Activated CD8-positive, alpha-beta memory T cell treated with anti-CD3 and anti-CD28 coated beads for 4 hours (primary cell): ENCODE measurements at places on chromosomes 11 and 22.
A peak's percentile ranks its signal among the peaks of the same experiment; 100 is the strongest.

GRCh38 chr11:11531131-11531908, 90.5 kb downstream of the GALNT18 start:
- DNase-seq = no peak

GRCh38 chr11:130181295-130182272, 22.0 kb downstream of the ST14 start:
- DNase-seq = no peak

- peak; percentile 6 for DNase-seq
These were observed 72.6 kb downstream of the HIPK3 start for GRCh38 chr11:33329705-33330329.

DNA sequence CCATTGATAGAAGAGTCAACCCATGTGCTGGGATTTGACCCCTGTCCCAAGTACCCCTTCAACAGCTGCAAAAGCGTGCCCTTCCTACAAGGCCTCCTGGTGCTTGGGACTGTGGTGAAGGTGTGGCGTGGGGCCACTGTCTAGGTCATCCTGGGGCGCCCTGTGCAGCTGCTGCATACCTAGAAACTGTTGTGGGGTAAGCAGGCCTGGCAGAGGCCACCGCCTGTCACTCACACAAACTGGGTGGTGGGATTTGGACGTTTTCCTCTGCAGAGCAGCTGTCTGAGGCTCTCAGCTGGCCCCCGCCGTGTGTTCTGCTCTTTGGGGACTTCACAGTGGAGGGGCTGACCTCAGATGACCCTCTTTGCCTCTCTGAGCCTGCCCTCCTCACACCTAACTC, 69.7 kb downstream of the SCN3B start:
- DNase-seq = no peak

- no peak for DNase-seq
These were observed 192.8 kb downstream of the ETS1 start for GRCh38 chr11:128394431-128395089.

DNA sequence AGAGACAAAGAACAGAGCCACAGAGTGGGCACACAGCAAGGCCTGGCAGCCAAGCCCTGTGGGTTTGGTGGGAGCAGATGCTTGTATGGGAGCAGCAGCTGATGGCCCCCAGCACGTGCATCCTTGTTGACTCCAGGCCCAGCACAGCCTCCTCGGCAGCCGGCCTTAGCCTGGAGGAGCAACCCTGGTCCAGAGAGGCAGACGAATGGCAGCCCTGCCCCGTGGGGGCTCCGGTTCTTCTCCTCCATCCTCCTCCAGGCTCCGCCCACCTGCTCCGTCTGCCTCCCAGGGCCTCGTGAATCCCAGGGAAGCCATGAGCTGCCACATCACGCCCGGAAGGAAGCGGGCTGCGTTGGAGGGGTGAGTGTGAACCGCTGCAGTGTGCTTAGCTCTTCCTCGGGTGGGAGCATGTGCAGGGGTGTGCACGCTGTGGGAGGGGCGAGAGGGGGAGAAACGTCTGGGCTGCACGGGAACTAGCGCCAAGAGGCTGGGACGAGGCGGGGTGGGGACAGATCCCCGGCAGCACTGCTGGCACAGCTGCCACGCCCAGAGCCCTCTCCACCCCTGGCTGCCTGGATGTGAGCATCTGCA, 36.3 kb upstream of the JAM3 start:
- no peak for DNase-seq

GRCh38 chr11:69297787-69298266, 3.9 kb downstream of the MYEOV start:
- no peak for DNase-seq

DNA sequence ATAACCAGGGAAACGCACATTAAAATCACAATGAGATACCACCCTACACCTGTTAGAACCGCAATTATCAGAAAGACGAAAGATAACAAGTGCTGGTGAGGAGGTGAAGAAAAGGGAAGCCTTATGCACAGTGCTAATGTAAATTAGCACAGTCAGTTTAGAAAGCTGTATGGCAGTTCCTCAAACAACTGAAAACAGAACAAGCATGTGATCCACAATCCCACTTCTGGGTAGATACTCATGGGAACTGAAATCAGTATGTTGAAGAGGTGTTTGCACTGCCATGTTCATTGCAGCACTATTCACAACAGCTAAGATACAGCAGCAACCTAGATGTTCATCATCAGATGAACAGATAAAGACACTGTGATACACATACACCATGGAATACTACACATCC, 75.0 kb upstream of the CCND1 start:
- no peak for DNase-seq

DNA sequence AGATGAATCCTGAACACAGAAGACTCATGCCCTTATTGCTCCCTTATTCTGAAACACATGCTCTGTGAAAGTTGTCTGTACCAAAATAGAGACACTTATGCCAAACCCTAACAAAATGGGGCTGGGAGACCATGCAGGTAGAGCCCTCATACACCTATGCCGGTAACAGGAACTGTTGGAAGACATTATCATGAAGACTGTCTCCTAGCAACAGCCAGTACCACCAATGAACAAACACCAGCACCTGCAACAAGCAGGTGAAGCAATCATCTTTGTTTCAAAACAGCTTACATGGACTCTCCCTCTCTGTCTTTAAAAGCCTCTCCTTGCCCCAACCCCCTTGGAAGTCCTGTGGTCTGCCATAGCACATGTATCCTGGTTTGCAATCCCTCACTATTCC, 17.2 kb downstream of the SLC5A4 start:
- DNase-seq = no peak

GRCh38 chr11:110287537-110287936, 8.9 kb downstream of the RDX start:
- no peak for DNase-seq

- no peak for DNase-seq
These were observed 111.2 kb downstream of the SLC1A2 start for GRCh38 chr11:35308157-35308556.

DNA sequence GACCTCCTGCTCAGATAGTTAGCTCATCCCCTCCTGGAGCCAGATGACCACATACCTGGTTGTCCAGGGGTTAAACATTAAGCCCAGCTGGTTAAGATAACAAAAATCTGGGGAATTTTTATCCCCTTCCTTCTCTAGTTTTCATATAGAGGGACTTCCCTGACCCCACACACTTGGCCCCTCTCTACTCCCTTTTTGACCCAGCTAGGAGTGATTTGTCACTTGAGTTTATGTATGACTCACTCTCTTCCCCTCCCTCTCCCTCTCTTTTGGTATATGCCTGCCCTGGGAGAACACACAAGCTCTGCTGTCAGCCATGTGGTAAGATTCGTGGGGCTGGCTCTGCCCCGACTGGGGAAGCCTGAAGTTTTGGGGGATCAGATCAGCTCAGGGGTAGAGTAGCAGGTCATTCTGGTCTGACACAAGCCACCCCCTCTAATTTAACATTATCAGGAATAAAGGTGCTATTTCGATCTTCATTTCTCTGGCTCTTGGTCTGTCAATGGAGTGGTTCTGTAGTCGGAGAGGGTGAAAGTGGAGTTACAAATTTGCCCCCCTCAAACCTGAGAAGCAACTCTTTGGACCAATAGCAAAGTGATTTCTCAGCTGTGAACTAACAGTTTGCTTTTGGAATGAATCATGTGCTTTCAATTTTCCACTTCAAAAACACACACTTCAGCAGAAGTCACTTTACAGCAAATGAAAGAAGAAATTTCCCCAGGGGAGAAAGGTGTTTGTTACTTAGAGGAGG, 415.3 kb upstream of the CADM1 start:
- DNase-seq = no peak

GRCh38 chr22:48698618-48699017, 1129.1 kb downstream of the BRD1 start:
- no peak for DNase-seq

- no peak for DNase-seq
These were observed 243.4 kb downstream of the NXPE2 start for GRCh38 chr11:114921697-114922096.

- DNase-seq = no peak
These were observed 23.2 kb downstream of the CASP5 start for GRCh38 chr11:104999721-105000120.

DNA sequence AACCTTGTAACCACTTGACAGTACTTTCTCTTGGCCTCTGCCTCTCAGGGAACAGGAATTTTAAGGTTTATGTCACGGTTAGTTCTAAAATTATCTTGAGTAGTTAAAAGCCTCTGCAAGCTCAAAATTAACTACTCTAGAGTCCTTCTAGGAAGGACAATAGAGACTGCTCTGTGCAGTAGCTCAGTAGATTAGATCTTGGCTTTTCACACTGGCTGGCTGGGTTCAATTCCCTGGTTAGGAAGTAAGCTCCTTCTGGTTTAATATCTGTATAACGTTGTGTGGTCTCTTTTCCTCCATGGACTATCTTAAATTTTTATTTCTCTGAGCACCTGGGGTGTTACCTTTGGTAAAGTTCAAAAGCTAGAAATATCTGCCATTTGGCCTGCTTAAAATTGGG, 109.2 kb downstream of the AASDHPPT start:
- no peak for DNase-seq

GRCh38 chr11:65181569-65182257, at the start of gene CAPN1:
TSS of gene CAPN1 (plus strand) at chr11:65181928. CDS start at chr11:65182702, 774 bp downstream.
- peak; percentile 14 for DNase-seq

- DNase-seq = no peak
These were observed 278.4 kb upstream of the PDGFD start for GRCh38 chr11:104442321-104442720.

- DNase-seq = no peak
These were observed 798 bp downstream of the BCR start for GRCh38 chr22:23180893-23181720.

DNA sequence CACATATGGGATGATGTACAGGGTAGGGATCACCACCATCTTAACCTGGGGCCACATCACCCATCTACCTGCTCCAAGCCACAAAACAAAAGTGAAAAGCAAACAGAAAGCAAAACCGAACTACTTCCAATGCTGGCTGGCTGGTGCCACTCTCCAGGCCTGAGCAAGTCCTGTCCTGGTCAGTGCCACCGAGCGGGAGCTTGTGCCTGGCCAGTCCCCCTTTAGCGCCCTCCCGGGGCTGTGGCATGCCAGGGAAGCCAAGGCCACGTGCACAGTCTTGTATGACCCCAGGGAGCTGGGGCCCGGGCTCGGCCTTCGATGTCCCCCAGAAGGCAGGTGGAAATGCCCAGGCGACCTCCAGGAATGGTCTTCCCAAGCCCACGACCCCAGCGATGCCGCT, 17.9 kb upstream of the NAP1L4 start:
- no peak for DNase-seq

DNA sequence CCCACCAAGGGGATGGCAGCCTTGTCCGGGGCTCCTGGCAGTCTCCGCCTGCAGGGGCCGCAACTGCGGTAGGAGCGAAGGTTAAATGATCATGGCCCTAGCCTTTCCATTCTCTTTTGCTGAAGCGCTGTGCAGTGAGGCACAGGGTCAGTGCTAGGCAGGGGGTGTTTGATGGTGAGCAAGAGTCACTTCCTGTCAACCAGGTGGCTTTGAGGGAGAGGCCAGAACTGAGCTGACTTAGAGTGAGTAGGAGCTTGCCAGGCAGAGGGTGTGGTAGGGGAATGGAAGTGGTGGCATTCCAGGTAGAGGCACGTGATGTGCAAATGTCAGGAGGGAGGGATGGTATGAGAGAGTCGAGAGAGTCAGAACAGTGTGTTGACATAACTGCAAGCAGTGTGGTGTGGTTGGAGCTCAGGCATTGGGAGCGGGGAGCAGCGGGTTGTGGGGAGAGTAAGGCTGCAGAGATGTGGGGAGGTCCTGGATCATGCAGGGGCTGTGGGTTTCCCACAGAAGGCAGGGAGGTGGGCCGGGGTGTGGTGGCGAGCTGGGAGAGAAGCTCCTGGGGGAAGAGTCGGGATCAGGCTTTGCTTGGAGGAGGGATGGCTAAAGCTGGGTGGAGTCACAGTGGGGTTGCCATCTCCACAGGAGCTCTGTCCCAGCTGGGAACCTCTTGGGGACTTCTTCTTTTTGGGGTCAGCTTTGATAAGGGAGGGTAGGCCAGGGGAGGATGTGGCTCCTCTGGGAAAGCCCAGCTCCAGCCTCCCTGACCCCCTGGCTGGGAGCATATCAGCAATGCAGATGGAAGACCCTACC, 33.3 kb downstream of the AMPD3 start:
- no peak for DNase-seq

GRCh38 chr22:29795663-29796062, 28.5 kb downstream of the UQCR10 start:
- no peak for DNase-seq

DNA sequence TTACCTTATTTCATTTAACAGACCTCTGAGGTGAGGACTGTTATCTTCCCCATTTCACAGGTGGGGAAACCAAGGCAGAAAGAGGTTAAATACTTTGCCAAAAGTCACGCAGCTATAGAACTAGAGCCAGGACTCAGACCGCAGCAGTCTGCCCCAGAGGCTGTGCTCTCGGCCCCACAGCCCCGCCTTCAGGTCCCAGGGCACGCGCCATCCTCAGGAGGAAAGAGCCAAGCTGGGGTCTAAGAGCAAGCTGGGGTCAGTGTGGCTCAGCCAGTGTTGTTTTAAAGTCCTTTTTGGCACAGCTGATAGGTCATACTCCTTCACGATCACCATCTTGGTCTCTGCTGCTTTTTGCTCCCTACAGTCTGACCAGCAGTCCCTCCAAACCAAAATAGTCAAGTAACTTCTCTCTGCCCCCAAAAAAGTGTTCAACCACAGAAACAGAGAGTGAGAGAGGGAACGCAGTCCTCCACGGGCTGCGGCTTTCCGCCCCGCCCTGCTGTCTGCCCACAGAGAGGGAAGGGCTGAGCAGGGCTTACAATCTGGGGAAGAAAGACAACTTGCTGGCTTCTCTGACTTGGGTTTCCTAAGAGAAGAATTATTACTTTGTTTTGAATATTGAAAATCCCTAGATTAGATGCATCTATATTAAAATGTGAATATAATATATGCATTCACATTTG, 137.2 kb upstream of the OPCML start:
- no peak for DNase-seq

DNA sequence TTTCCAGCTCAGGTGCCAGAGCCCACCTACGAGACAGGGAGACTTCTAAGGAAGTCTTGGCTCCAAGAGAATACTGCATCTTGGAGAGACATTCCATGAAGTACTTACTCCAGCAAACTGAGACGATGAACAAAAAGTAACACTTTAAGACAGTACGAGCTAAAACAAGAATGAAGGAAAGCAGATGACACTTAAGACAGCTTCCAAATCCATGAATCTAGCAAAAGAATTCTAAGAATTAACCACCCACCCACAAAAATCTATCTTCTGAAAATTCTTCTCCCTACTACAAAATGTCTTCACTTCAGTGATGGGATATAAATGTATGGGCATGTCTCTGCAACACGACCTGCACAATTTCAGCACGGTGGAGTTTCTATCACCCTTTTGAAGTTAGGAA, 132.9 kb downstream of the C11orf58 start:
- no peak for DNase-seq

GRCh38 chr11:113249491-113249763, 65.0 kb upstream of the TTC12 start:
- DNase-seq = no peak

GRCh38 chr22:31958625-31959239, 14.4 kb downstream of the YWHAH start:
- no peak for DNase-seq

DNA sequence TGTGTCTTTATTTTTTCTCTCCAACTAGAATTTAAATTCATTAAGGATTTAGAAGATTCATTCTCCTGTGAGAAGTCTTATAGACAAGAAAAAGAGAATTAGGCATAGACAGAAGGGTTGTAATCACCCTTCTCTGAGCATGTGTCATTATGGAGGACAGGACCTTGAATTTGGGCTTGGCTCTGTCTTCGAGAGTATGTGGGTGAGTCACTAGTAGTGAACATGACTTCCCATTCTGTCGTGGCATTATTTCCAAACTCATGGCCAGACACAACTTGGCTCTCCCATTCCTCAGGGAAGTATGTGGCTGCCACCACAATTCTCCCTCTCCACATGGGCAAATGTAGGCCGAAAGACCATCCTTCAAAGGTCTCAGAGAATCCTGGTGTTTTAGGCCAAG, 14.3 kb upstream of the ANKK1 start:
- no peak for DNase-seq

- DNase-seq = no peak
These were observed 102.6 kb downstream of the PLEKHA7 start for GRCh38 chr11:16911658-16912057.
